Fibroblast of upper back skin (primary cell): ENCODE measurements at places on chromosomes 2 and 18.

DNA sequence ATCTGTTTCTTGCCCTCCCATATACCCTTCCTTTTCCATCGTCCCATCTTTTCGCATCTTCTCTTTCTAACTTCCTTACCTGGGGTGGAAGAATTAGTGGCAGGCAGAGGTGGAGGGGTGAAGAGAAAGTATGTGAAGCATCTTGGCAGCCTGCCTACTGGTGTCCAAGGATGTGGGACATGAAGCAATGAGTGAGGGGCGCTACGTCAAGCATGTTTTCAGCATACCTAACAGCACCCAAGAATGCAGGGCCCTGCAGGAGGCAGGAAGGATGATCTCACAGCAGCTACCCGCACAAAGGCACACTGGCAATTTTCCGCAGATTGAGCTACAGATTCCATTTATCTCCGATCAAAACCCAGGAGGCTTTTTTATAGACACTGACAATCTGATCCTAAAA lies 42.2 kb downstream of the METTL4 start:
- DNase-seq: peak; percentile 95

DNA sequence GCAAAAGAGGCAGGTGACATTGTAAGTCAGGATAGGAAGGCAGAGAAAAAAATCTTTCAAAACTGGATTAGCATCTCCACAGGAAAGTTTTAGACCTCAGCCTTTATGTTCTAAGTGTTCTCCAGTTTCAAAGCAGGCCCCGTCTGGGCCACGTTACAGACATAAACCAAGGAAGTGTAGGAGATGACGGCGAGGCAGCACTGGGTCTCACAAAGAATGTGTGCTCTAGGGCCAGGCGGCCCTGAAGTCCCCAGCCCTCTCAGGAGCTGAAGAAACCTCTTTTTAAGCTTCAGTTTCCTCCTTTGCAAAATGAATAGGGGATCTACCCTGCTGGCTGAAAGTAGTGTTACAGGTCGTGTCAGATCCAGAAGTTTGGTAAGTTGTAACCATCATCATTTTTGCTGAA lies 81.7 kb downstream of the SPRED2 start:
- no peak for DNase-seq

DNA sequence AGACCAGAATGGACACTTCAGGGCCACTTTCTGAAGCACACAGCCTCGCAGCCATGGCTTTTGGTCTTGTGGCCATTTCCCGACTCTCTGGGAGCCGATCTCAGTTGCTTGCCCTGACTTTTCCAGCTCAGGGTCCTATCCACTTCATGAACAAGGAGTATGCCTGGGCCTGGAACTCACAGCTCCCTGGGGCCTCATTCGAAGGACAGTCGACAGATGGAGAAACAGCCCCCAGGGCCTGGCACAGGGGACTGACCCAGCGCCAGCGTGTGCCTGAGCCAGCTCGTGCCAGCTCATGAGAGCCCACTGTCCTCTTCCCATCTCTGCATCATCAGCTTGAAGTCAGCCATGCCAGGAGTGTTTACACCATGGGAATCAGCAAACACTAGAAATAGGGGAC lies 134.6 kb upstream of the GPC1 start:
- no peak for DNase-seq

- no peak for DNase-seq
Observed at GRCh38 chr2:8606226-8606625, 75.6 kb upstream of the ID2 start.

DNA sequence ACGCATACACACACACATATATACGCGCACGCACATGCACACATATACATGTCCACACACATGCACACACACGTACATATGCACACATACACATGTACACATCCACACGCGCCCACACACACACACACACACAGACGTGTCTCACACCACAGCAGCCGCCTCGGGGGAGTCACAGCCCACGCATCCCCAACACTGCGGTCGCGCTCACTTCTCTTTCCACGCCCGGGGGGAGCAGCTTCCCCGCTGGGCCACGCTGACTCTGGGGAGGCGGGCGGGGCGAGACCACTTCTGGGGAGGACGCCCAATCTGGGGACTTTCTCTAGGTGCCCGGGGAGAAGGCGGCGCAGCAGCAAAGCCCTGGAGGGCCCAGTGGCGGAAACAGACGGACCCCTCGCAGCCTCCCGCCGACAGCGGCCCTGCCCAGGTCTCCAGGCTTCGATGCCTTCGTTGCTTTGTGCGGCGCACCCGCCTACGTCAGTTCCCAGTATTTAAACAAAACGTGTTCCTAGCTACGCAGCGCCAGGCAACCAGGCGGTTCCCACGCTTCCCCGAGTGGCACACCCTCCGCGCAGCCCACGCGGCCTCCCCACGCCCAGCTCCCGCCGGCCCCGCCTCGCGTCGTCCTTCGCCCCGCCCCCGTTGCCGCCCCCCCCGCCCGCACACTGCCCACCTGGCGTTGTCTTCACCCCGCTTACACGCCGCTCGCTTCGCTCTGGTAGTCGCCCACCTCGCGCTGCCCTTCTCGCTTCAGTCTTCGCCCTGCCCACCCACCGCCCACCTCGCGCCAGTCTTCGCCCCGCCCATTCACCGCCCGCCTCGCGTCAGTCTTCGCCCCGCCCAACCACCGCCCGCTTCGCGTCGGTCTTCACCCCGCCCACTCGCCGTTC lies 810 bp upstream of the RBFA start:
- DNase-seq: peak; percentile 8

DNA sequence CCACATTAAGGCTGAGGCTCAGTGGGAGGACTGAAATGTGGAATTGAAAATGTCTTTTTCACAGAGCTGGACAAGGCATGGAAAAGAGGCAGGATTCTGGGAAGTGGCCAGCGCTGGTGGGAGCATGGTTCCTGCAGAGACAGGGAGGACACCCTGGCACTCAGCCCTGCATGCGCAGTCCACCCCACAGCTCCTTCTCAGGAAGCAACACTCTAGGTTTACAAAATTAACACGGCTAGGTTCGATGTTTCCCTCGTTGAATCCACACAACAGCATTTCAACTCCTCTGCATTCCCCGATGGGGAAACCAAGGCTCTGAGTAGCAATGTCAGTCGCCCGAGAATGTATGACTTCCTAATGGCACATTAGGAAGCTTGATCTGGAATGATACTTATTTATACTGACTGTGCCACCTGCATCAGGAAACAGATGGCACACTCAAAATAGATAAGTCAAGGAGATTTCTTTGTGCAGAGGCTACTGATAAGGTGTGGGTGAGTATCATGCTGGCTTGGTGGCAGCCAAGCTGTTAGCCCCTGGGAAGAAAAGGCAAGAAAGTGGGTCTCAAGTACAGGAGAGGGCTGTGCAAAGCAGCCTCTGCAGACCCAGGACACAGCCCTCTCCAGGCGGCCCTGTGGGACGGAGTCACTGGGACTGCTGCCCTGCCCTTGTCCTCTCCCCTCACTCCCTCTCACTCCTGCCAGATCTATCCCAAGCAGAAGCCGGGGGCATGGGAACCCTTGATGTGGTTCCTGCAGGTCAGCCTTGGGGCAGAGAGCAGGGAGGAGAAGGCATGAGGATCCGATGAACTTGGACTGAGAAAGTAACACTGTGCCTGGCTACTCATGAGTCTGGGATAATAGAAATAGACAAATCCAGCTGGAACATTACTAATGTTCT lies 158.4 kb upstream of the FHL2 start:
- DNase-seq: no peak

DNA sequence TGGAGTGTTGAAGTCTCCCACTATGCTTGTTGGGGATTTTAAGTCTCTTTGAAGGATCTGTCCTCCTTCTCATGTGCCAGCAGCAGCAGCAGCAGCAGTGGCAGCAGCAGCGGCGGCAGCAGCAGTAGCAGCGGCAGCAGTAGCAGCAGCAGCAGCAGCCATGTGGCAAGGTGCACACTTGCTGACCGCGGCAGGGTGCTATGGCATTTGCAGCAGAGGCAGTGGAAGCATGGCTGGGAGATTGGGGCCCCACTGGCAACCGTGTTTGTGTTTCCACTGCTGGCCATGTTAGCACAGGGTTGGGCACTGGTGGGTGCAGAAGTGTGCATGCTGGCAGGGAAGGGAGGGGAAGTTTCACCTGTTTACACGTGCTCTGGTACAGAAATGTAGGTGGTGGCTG lies 280.1 kb downstream of the NUP35 start:
- DNase-seq: no peak

DNA sequence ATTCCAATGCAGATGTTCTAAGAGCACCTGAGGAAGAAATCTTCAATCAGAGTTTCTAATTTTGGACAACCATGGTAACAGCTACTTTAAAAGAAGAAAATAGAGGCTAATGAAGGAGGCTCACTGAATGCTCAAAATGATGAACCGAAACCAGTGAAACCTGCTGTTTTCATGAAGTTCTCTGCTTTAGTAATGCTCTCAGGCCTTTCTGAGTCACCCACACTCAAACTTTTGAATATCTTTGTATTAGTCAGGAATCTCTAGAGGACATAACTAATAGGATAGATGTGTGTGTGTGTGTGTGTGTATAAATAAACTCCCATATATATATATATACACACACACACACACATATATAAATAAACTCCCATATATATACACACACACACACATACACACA lies 76.9 kb upstream of the RIT2 start:
- DNase-seq: peak; percentile 0

GRCh38 chr2:64179582-64180321 lies 35.5 kb upstream of the PELI1 start:
- DNase-seq: peak; percentile 62

- DNase-seq: no peak
Observed at GRCh38 chr2:120601566-120601965, 134.1 kb upstream of the GLI2 start.

- no peak for DNase-seq
Observed at GRCh38 chr2:95068256-95068655, 42.7 kb downstream of the MAL start.

GRCh38 chr2:62958206-62958605 lies 92.4 kb upstream of the OTX1 start:
- no peak for DNase-seq

GRCh38 chr2:159035790-159036411 lies 67.5 kb downstream of the TANC1 start:
- DNase-seq: peak; percentile 72

GRCh38 chr2:188524519-188525113 lies 232.9 kb downstream of the GULP1 start:
- peak; percentile 78 for DNase-seq

GRCh38 chr2:240229005-240229404 lies 88.5 kb upstream of the OTOS start:
- DNase-seq: no peak
